ENCODE measurements at places on chromosomes 3 and 15. TPM values are rescaled to one million over a fixed set of nuclear protein-coding genes. Genes with fewer than 3 reads are reported as not detected.
A peak's percentile ranks its signal among the peaks of the same experiment; 100 is the strongest.

- no peak for DNase-seq
Observed at GRCh38 chr3:39108200-39108710, 775 bp downstream of the TTC21A start.

- DNase-seq, result no peak
Observed at GRCh38 chr3:42081838-42082473, 9.2 kb upstream of the TRAK1 start.

DNA sequence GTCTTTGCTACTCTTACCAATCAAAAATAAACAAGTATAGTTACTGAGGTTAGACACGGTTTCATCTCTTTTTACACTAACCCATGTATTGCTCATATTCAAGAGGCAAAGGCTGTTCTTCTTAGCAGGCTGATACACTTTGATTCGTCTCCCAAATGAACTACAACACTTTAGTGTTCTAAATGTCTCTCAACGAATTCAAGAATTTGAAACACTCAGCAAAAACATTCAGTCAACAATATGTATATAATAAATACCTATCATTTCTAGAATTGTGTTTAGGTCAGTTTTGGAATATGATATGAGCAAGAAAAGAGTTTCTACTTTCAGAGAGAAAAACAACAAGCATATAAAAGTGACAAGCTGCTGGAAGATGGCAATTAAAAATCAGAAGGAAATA lies 669.6 kb upstream of the DPPA4 start:
- no peak for DNase-seq

- DNase-seq, result no peak
Observed at GRCh38 chr15:80584973-80585525, 110.1 kb upstream of the ABHD17C start.

DNA sequence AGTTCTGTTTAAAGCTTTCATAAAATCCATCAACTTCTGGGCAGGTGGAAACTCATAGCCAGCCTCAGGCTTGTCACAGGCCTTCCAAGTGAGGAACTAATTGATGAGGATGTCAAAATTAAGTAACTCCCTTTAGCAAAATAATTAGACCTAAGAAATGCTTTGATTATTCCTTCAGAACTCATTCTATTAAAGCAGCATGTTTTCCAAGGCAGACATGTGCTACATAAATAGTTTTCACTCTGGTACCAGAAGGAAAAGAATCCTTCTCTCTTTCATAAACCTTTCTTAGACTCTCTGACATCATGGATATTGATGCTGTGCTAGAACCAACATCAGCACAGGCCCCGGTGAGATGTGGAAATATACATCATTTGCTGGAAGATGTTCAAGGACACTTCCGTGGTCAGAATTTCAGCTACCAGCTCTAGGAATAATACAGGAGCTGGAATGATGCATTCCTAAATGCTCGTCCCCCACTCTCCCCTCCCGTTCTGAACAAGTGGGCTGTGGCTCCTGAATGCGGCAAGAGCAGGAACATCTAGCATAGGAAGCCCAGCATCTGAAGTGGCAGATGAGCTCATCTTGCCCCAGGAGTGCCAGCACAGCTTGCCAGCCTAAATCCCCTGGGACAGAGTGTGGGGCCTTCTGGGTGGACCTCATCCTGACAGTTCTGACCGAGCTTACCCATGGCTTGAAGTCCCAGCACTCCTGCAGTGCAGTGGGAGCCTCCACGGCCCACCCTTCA lies 82.4 kb downstream of the WWTR1 start:
- no peak for DNase-seq

GJD2 gene
- not detected for total RNA-seq

THPO gene
- not detected for total RNA-seq

- no peak for DNase-seq
Observed at GRCh38 chr3:158769952-158770740, 31.7 kb upstream of the MFSD1 start.

CNTN4 gene
- total RNA-seq, result 1.5 TPM

GRCh38 chr15:69478259-69478781 lies 25.7 kb downstream of the RPLP1 start:
- DNase-seq, result peak; percentile 43

SGO1 gene
- total RNA-seq, result 0.41 TPM

DNA sequence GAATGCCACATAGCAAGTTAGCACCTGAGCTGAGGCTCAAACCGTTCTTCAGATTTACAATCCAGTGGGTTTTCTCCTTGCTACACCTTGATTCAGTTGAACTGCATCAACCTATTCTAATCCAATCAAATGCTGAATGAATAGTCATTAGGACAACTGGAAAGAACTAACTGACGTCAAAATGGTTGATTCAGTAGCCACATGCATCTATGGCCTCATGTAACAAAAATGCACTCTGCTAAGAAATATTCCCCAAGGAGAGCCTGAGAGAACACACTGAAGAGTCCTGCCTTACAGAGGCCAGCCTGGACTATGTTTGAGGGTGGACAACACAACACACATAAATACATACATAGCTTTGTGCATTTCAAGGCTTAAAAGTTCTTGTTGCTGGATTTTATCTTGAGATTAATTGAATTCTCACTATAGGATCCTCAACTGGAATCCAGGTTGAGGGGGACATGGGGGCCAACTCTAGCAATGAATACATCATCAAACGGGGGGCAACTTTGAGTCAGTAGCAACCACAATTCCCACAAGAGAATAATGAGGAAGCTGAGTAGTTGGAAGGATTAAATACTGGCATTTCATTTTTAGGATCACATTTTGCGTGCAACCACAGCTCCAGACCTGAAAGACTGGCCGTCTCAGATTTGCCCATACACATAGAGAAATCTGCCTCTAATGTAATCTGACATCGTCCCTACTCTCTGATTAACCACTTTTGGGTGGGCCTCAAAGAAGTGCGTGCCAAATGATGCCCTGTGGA lies 280.2 kb upstream of the ICE2 start:
- DNase-seq, result no peak

DNA sequence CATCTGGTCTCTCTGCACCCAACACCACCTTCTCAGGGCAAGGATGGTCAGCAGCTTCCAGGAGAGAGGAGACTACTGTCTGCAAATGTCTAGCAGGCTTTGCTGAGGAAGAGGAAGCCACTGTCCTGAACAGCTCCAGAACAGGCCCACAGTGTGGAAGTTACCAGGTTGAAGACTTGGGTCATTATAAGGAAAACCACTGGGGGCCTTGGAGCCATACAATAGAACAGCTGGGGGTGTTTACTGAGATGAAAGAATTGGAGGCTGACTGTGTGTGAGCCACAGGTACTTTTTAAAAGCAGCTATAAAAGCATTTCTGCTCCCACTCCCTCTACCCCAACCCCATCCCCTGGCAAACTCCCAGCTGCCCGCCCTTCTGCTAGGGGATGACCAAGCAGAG lies 24.2 kb downstream of the SRGAP3 start:
- DNase-seq, result no peak

DNA sequence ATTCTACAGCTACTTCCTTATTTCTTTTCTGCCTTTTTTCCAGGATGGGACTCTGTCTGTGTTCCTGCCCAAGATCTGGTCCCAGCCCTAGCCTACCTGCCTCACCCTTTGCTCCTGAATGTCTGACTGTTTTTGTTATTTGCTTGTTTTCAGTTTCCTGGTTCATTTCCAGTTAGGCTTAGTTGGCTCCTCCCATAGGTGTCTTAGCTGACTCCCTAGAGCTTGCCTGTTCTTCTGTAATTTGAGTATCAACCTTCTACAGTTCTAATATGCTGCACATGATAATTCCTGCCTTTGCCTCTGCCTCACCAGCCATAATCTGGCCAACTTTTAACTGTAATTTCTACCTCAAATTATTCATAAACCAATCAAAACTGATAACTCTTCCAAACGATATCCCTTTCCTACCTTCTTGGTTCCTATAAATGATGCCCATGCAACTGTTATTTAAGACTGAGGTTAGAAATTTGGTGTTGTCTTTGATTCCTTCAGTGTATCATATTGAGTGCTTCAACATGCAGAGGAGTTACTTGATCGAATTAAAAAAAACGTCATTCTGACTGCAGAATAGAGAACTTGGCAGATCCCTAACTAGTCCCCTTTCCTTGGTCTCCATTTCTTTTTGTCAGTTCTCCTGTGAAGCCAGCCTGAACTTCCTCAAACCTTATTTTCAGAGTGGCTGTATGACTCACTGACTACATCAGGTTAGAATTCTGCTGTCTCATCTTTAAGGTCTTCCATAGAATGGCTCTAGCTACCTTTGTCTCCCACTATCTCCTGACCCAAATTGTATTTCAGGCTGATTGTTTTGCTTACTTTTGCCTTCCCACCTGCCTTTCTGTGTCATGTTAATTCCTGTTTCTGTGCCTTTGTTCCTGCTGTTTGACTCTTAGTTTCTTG lies 8.4 kb downstream of the GOLM2 start:
- peak; percentile 30 for DNase-seq

DUOXA2 gene
- not detected for total RNA-seq

DNA sequence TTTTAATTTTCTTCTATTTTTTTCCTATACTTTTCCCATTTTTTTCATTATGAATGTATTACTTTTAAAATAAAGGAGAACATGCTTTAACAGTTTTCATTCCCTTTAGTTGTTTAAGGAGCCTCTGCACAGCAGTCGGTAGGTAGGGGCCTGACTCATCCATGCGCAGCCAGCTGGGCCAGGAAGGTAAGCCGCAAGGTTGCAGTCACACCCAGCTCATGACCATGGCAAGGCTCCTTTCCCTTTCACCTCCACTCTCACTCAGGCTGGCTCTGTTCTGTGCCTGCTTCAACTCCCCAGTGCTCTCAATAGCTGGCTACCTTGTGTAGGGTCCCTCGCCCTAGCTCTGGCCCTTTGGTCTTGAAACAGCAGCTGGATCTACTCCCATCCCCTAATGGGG lies 17.4 kb upstream of the ANKRD34C start:
- DNase-seq, result no peak

- DNase-seq, result no peak
Observed at GRCh38 chr3:149902498-149903139, 68.1 kb downstream of the PFN2 start.

GOLGA8J gene
- not detected for total RNA-seq

GRCh38 chr3:56838448-56838847 lies 36.7 kb upstream of the ARHGEF3 start:
- no peak for DNase-seq

GRCh38 chr3:169165196-169166158 lies 498.0 kb downstream of the MECOM start:
- DNase-seq, result no peak

DNA sequence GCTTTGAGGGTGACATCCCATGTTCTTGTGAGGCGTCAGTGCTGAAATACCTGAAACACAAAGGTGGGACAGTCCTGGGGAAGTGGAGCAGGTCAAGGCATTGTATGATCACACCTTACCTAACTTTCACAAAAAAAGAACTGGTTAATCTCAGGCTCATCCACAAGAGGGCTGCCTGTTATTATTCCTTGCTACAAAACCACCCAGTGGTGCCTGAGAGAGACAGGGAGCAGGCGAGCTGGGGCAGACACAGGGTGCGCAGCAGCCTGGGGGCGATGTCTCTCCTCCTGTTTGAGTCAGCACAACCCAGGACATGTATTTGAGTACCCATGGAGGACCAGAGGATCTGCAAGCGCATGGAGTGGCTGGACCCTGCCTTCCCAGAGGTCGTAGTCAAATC lies 316.8 kb upstream of the ATP10A start:
- no peak for DNase-seq

ALG1L2 gene
- total RNA-seq, result not detected

- DNase-seq, result no peak
Observed at GRCh38 chr15:29800491-29801366, 21.5 kb downstream of the TJP1 start.

- DNase-seq, result no peak
Observed at GRCh38 chr3:152376351-152377183, 107.8 kb downstream of the MBNL1 start.

DNA sequence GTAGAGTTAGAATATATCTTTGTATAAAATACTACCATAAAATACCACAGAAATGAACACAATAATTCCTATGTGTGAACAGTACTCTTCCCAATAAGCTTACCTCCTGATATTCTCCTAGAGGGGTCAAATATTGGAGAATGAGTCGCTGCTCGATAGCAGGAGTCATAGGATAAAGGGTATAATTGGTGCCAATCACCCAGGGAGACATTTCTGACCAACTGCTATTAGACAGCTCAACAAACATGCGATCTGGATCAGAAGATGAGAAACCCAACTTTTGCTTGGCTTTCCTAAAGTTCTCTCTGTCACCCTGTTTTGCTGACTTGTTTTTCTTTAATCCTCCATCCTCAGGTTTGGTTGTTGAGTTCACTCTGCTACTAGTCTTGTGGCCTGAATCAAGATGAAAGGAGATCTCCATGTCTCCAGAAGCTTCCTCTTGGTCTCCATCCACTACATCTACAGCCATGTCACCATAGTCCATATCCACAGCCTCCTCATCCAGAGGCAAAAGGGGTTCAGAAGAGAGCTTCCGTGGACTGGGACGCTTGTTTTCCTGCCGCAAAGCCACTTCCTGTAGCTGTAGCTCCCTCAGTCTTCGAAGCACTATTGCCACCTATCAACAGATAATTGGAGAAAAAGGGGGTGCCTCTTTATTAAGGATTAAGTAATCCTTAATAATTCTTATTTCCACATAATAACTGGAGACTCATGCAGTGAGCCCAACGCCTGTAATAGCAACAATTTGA lies 50.4 kb downstream of the RBM15B start:
- DNase-seq, result no peak

Data from prostate gland (tissue), 2 donors.